RPMI7951 (cell line): ENCODE measurements at places on chromosomes 13 and 19. TPM values are rescaled to one million over a fixed set of nuclear protein-coding genes. Genes with fewer than 3 reads are reported as not detected.

Gene CFD
- total RNA-seq: 0.29 and 0.60 TPM in 2 replicates

GRCh38 chr13:111846391-111847159, 220.4 kb upstream of the SOX1 start:
- DNase-seq: no peak

- DNase-seq: no peak
These were observed 20.3 kb downstream of the NFIX start for GRCh38 chr19:13015361-13016223.

DNA sequence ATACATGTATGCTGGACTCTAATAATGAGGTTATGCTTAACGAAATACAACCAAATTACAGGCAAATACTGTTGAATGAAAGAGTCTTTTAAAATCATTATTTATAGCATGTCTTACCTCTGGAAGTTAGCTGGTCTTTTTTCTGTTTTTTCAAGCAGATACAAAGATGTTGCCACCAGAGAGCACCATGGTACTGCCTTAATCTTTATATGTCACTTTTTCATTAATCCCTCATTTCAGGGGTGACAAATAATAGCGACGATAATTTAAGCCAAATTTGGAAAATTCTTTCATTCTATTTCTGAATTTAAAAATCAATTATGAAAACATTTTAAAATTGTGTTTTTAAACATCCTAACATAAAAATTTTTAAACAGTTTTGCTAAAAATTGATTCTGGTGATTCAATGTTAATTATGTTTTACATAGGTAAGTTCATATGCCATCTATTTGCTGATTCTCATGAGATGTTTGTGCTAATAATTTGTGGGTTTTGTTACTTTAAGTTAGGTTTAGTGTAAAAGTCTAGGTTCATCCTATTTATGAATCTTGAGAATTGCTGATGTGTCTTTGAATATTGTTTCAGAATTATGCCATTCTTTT, 379.3 kb upstream of the SGCG start:
- DNase-seq: peak; percentile 4

Gene NTF4
- not detected in 2 replicates for total RNA-seq

Gene MIER2
- total RNA-seq: 5.9 and 10.0 TPM in 2 replicates

- no peak for DNase-seq
These were observed 33.1 kb downstream of the SLC25A42 start for GRCh38 chr19:19096641-19097627.
